ENCODE measurements at places on chromosomes 3 and 15.

DNA sequence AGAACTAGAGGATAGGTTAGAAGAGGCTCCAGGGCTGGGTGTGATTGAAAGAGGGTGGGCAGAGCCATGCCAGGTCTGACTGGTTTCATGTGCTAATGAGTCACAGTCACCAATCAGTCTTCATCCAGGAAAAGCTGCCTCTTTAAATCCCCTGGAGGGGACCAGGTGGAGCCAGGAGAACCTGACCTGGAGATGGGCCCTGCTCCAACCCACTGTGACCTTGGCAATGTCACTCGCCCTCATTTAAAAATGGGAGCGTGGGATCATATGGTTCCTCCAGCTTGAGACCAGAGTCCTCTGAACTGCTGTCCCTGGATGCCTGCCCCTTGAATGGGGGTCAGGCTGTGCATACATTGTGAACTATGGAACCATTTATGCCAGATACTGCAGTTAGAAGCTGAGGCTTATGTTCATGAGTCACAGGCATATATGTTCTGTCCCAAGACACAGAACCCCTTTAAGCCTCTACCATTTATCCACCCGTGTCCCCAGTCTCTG is 23.0 kb downstream of the HES1 start:
- DNase-seq, result no peak

GRCh38 chr15:85489773-85490493 is 109.5 kb downstream of the AKAP13 start:
- DNase-seq, result no peak

- DNase-seq, result no peak
These were observed 18.9 kb upstream of the AP4E1 start for GRCh38 chr15:50889589-50889988.

GRCh38 chr15:29064731-29065130 is 179.0 kb downstream of the APBA2 start:
- no peak for DNase-seq

DNA sequence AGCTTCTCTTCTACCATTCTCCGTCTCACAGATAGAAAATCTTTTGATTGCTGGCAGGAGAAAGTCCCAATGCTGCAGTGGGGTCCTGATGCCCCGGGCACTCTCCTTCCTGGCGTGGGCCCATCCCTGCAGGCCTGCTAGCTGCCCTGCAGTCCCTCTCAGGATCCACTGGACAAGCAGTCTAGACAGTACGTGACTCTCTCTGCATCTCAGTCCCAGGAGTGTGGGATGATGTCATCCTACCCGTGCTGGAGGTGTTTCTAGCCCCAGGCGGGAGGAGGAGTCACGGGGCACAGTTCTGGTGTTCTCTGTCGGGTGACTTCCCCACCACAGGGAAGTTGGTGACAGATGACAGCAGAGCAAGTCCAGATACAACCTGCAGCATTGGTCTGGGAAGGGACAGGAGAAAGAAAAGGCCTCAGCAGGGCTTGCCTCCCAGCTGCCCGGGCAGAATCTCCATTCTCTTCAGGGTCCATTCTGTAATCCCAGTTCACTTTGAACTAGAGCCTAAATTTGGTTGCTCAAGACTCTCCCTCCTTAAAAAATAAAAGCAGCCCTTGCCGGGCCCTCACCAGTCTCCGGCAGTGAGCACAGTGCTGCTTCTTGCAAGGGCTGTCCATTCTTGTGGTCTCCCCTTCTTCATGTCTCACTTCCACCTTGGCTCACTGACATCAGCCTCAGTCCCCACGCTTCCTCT is 30.6 kb downstream of the SLC28A1 start:
- no peak for DNase-seq

DNA sequence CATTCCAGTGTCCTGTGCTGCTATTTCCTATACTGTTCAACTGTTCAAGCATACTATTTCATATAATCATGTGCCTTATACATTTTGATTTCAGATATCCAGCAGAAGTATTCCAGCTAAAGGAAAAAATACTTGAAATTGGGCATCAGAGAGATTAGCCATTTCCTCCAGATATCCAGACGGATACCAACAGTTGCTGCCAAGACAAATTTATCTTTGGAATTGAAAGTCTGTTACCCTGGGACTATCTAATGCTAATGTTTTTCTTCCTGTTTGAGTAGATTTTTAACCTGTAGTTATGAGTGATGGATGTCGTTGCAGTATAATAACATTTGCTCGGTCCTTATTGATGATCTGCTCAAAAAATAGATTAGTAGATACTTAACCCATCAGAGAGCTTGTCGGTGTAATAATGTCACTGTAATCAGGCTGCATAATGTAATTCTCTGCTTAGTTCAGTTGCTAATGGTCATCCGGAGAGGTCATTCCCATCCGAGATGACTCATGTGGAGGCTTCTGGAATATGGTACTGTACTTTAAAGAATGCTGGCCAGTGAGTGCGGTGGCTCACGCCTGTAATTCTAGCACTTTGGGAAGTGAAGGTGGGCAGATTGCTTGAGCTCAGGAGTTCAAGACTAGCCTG is 51.5 kb downstream of the TIMP4 start:
- DNase-seq, result no peak

GRCh38 chr3:24605511-24606028 is 110.9 kb upstream of the THRB start:
- no peak for DNase-seq

DNA sequence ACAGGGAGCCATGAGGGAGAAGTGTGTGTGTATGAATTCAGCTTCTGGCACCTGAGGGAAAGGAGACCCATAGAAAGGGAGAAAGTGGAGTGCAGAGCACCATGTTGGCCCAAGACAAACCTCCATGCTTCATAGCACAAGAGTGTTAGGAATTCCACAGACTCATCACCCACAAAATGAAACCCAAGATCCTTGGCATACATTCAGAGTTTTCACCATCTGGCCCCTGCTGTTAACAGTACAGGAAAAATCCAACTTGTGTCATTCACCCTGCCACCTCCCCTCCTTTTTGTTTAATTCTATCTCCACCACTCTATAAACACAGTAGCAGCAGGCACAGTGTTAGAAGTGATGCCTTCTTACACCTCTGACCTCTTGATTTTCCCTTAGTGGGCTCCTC is 60.0 kb upstream of the MNS1 start:
- DNase-seq, result no peak

DNA sequence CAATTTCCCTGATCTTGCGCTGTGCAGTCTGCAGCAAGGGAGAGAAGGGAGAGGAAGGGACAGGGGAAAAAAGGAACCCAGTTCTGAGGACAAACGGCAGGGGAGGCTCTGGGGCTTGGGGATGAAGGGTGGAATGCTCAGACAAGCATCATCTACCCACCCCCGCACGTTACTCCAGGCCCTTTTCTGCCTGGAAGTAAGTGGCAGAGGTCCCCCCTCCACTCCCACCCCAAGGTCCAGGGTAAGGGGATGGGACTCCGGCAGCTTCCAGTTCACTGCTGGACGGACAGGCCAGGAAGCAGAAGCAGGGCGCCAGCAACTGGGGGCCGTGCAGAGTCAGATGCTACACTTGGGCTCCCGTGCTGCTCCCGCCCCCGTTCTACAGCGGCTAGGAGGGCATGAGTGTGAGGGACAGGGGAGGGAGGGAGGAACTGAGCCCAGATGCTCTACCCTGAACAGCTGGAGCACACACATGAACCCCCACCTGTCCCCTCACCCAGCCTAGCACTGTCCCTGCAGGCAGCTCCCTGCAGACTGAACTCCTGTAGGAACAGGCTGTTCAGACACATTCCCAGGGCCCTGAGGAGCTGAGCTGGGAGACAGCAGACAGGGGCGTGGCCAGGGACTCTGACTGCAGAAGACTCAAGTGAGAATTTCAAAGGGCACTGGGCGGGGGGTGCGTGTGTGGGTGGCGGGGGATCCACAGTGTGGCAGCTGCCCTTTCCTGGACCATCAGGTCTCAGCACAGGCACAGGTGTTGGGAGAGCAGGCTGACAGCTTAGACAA is 59.7 kb downstream of the SENP2 start:
- DNase-seq, result no peak

DNA sequence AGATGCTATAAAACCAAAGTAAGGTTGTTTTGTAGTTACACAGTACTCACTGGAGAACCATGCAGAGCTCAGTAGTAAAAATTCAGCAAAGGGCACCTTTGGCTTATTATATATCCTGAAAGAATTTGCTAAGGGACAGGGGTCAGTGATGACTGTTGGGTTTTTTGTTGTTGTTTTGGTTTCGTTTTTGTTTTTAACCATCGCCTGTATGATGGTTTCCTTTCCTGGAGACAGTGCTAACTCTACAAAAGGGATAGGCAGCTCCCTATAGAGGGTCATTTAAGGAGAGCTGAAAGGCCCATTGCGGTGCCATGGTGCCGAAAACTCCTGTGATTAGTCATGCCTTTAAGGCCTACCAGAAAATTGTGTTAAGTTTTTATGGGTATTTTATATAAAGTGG is 118.2 kb upstream of the GOLIM4 start:
- no peak for DNase-seq

- DNase-seq, result no peak
These were observed 141.9 kb downstream of the CHDH start for GRCh38 chr3:53704363-53704725.

DNA sequence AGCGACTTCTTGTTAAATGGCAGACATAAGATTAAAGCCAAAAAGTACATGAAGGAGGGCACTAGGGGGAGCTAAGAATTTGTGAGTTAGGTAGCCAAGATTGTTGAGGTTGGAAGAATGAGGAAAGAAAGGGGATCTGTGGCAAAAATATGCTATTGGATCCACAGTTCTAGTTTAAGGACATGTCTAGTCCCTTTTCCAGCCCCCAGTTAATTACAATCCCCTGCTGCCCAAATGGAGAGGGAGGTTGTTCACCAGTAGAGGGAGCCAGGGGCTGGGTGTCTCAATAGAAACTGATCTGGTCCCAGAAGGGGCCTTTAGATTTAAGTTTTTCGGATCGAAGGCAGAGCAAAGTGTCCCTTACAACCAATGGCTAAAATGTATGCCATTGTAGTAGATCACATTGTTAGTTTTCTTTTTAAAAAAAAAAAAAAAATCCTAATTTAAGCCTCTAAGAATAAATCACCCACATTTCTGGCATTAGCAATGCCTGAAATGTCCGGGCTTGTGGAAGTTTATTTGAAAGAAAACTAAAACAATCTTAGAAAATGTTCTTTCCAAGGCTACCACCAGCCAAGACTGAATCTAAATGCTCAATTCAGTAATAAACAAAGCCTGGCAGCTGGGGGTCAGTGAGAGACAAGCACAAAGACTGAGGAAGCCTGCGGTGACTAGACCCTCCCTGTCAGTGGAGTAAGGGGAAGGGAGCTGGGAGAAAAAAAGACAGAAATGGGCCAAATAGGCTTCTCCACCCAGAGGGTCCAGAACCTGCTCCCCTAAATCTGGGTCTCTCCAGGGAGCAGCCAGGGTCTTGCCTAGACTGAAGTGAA is 7.1 kb downstream of the COL8A1 start:
- DNase-seq, result no peak

DNA sequence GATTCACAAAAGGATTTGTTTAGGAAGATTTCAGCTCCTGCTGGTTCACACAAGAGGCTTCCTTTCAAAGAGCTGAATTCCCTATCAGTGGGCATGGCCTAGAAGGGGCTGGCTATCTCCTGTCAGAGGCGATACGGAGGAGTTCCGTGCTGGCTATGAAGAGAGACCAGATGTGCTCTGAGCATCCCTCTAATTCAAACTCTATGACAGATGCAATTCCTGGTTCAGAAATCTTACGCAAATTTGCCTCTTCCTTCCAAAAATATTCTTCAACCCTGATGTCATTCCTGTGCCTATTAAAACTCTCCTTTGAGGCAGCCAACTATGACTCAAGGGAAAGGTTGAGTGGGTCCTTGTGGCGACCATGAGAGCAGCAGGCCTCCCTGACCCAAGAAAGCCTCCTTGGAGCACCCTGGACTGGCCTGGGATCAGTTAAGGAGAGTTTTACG is 139.3 kb upstream of the HES1 start:
- DNase-seq, result no peak

- no peak for DNase-seq
These were observed 85.8 kb downstream of the PPCDC start for GRCh38 chr15:75109021-75109735.

DNA sequence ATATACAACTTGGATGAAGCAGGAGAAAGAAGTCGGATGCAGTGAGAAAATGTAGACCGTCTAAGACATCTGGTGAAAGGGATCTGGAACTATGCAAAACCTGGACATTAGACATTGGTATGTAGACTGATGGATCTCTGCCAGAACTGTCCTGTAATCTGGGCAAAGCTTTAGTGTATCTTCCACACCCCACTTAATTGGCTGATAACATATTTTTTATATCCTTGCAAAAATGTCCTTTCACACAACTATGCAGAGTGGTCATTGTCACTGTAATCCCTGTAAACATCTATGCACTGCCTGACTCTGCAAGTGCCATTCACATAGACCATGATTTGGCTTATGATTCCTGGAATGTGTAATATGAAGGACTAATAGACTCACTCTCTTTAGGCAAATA is 163.1 kb downstream of the TUSC7 start:
- no peak for DNase-seq

DNA sequence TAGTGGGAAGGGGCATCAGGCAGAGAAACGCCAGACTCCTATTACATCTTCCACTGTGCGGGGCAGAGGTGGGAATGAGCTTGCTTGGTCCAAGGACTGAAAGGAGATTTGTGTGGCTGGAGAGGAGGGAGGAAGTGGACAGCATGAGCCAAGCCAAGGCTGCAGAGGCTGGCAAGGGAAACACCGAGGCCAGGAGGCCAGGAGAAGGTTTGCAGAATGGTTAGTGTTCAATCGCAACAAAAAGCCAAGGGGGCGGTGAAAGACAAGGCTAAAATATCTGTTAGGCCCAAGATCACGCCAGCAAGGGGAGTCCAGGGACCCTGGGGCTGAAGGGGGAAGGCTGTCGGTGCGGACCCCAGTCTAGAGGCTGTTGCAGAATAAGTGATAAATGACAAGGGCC is 75.8 kb downstream of the CPN2 start:
- no peak for DNase-seq

DNA sequence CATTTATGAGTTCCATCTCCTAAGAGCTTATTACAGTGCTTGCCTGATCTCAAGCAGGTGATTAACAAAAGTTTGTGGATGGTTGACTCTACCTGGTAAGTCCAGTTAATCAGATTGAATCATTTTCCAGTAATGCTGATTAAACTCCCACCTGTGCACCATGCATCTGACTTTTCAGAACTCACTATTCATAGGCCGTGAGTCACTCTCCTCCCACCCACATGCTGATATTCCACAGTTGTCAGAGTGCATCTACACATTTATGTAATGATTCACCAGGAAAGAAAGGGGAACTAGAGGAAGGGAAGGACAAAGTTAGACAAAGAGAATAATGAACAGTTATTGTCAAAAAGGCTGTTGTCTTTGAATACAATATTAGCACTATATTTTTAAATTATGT is 106.2 kb upstream of the UBE3A start:
- no peak for DNase-seq

- DNase-seq, result no peak
These were observed 24.1 kb downstream of the SLC24A5 start for GRCh38 chr15:48144889-48145288.

GRCh38 chr3:55895897-55896566 is 408.9 kb upstream of the WNT5A start:
- no peak for DNase-seq
